ENCODE measurements at places on chromosomes 7 and 10.

DNA sequence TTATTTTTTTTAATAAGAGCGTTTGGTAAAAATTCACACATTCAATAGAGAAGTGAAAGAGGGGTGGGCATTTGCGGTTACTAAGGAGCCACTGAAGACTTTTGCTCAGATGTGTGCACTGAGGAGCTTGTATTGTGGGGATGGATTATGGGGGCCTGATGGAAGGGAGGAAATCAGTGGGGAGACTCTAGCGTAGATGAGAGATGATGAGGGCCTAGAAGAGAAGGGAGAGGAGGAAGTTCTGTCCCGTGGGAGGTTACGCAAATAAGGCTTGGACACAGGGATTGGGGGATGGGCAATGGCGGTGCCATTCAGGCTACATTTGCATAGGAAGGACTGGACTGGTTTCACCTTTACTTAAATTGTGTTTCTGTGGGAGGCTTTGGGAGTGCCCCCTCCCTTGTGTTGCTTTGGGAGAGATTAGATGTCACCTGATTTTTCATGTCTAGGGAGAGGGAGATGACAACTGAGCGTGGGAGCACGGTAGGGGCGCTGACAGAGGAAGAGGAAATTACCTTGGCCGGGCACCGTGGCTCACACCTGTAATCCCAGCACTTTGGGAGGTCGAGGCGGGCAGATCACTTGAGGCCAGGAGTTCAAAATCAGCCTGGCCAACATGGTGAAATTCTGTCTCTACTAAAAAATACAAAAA is 2.2 kb upstream of the HIP1 start:
- DNase-seq: peak; percentile 28

- no peak for DNase-seq
Measured at GRCh38 chr10:113716109-113716910, 35.2 kb upstream of the PLEKHS1 start.

DNA sequence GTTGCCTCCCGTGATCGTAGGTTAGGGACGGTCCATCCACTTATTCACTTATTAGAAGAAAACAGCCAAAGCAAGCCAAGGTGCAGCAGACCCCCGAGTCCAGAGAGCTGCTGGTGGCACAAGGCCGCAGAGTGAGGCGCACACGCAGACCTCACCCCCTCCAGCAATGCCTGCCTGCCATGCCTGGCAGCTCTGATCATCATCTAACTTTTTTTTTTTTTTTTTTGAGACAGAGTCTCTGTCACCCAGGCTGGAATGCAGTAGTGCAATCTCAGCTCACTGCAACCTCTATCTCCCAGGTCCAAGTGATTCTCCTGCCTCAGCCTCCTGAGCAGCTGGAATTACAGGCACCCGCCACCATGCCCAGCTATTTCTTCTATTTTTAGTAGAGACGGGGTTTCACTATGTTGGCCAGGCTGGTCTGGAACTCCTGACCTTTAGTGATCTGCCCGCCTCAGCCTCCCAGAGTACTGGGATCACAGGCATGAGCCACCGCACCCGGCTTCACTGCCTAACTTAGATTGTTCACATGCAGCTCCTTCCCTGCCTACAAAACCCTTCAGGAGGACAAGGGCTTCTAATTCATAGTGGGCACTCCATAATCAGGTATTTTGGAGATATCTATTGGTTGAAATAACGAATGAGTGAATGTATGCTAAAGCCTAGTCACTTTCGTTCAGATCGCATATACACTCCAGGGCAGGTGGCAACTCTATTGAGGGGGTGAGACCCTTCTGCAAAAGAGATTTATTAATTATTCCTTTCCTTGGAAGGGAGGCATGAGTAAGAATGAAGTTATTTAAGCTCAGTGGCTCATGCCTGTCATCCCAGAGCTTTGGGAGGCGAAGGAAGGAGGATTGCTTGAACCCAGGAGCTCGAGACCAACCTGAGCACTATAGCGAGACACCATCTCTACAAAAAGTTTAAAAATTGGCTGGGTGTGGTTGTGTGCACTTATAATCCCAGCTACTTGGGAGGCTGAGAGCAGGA is 15.9 kb downstream of the TRIM56 start:
- DNase-seq: no peak

DNA sequence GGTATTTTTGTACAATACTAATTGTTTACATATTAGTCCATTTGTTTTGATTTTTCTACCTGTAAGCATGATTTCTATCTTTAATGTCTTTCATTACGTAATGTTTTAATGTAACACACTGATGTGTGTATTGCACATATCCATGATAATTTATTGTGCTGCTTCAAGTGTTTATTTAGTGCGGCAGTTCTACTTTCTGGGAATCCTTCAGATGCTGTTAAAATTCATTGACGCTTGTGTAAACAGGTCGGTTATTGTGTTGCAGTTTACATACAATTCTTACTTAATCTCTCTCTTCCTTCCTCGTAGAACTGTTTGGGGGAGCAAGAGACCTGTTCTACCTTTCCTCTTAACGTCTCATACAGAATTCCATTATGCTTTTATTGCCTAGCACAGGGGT is 6.9 kb downstream of the TMEM60 start:
- DNase-seq: no peak

DNA sequence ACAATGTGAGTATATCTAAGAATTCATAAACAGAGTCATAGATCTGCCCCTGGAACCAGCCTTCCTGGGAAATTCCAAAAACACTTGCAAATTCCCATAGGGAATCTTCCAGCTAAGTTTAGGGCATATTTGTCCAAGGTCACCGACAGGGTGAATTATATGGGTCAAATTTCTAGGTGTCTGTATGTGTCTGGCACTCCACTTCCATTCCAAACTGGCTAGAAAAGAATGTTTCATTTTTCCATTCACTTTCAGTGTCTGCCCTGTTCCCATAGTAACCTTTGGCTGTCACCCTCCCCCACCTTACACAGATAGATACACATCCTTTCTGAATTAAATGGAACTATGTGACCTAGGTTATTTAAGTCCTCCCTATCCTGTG is 230.9 kb downstream of the CREB5 start:
- no peak for DNase-seq

DNA sequence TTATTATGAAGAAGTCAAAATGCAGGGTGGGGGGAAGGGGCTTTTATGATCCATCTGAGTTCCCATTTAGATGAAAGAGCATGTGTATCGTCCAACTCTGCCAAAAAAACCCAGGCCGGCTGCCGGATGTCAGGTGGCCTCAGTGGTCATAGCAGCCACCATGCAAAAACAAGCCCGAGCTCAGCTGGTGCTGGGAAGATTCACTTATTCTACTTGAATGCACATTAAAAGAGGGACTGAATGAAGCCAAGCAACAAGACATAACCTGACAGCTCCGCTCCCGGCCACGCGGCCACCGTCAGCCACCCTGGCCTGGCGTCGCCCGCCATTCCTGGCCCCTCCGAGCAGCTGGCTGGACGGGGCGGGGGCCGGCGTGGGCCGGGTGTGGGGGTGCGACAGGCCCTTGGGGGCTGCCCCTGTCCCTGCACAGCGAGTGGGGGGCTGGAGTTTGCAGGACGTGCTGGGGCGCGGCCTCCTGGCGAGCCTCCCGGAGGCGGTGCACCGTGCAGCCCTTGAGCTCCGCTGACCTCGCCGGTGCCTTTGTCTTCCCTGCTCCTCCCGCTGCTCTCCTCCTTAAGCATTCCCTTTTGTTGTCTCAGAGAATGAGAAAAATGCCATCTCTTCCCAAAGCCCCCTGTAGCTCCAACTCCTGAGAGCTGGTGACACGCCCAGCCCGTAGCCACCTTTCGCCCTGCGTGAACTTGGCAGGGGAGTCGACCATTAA is 67.8 kb downstream of the EBF3 start:
- no peak for DNase-seq

All from gastrocnemius medialis (tissue), 4 donors.